Renal pelvis (tissue), 12 donors: ENCODE measurements at places on chromosomes 4 and X. TPM values are rescaled to one million over a fixed set of nuclear protein-coding genes. Genes with fewer than 3 reads are reported as not detected.
A peak's percentile ranks its signal among the peaks of the same experiment; 100 is the strongest.

Gene CACNA1F
- 0.11 TPM for polyA plus RNA-seq

Gene TENT5D
- 0.04 TPM for polyA plus RNA-seq

Gene MTMR8
- polyA plus RNA-seq, result 1.7 TPM

Gene MAGEA12
- polyA plus RNA-seq, result not detected

Gene PABPC5
- polyA plus RNA-seq, result 5.0 TPM

Gene CENPC
- polyA plus RNA-seq, result 27.9 TPM

Gene SATL1
- polyA plus RNA-seq, result 0.60 TPM

Gene PSAPL1
- polyA plus RNA-seq, result not detected

Gene FAM199X
- polyA plus RNA-seq, result 34.0 TPM

Gene HSPA4L
- 9.0 TPM for polyA plus RNA-seq

Gene GABRQ
- polyA plus RNA-seq, result 1.1 TPM

Gene SPANXD
- not detected for polyA plus RNA-seq

DNA sequence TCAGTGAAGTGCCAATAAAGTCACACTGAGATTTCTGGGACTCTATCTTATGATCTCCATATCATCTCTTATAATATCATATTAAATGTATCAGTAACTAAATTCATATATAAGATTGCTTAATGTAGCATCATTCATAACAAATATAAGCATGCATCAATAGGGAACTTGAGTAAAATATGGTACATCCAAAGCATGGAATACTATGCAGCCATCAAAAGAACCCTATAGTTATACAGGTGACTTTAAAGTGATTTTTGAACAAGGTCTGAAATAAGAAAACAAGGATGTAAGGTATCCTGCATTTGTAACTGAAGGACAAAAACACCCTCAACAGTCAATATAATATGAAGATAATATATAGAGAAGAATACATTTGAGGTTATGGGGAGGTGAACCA is 47.3 kb downstream of the HUWE1 start:
- DNase-seq, result no peak

DNA sequence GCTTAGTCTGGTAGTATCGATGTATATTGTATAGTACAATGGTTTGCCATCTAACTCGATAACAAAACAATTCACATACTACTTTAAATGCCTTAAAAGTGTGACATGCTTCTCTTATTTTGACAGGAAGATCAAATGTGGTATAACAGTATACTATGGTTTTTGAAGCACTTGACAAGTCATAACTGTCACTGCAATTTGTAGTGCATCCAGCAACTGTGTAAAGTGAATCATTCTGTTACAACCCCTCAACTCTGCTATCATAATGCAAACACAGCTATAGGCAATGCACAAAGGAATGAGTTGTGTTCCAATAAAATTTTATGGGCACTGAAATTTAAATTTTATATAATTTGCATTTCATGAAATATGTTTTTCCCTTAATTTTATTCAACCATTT is 14.0 kb downstream of the RAP1GDS1 start:
- DNase-seq, result no peak

DNA sequence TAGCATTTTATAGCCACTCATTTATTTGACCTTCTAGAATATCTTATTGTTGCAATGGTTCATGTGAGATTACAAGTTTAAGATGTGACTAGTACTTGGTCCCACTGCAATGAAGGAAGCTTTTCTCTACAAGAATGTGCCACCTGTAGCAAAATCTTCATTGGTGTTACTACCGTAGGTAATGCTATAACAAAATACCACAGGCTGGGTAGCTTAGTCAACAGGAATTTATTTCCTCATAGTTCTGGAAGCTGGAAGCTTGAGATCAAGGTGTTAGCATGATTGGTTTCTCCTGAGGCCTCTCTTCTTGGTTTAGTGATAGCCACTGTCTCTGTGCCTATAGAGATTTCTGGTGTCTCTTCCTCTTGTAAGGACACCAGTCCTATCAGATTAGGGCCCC is 441.0 kb downstream of the GPM6A start:
- DNase-seq, result no peak

DNA sequence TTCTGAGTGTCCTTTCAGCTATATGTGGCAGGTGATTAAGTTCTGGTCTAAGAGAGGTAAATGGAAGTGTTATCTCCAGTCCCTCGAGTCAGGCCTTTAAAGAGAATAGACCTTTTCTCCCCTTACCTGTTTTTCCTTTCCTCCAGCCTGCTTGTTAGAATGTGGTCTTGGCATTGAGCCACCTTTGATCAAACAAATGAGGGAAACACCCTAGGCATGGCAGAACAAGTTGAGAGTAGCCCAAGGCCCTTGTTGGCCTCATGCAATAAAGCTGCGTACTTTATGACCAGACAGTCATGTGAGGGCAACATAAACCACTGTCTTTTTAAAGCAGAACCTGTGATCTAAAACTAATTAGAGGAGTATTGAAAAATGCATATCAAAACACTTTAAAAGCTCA is 13.2 kb upstream of the IL13RA2 start:
- peak; percentile 10 for DNase-seq

DNA sequence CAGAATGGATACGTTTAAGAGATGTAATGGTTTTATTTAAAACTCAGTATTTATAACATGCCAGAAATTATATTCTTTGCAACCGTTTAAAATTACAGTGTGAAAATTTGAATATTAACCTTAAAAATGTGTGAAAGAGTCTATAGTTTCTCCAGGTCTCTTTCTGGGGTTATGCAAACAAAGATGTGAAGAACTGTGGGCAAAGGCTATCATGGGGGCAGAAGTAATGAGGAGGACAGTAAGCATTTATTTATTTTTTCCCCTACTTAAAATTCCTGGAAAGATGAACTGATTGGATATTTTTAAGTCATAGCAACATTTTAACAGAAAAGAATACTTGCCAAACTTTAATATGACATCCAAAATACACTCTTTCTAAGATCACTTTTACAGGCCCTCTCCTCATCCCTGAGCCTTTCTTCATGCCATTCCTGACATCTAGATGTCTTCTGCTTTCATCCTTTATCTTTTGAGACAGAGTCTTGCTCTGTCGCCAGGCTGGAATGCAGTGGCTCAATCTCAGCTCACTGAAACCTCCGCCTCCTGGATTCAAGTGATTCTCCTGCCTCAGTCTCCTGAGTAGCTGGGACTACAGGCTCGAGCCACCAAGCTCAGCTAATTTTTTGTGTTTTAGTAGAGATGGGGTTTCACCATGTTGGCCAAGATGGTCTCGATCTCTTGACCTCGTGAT is 46.1 kb downstream of the TMEM131L start:
- DNase-seq, result no peak

- DNase-seq, result no peak
Observed at GRCh38 chrX:12581546-12581945, 209.7 kb upstream of the PRPS2 start.

GRCh38 chr4:129622566-129622965 is 526.6 kb downstream of the C4orf33 start:
- DNase-seq, result no peak

- DNase-seq, result no peak
Observed at GRCh38 chr4:114161809-114162208, 182.4 kb upstream of the ARSJ start.

DNA sequence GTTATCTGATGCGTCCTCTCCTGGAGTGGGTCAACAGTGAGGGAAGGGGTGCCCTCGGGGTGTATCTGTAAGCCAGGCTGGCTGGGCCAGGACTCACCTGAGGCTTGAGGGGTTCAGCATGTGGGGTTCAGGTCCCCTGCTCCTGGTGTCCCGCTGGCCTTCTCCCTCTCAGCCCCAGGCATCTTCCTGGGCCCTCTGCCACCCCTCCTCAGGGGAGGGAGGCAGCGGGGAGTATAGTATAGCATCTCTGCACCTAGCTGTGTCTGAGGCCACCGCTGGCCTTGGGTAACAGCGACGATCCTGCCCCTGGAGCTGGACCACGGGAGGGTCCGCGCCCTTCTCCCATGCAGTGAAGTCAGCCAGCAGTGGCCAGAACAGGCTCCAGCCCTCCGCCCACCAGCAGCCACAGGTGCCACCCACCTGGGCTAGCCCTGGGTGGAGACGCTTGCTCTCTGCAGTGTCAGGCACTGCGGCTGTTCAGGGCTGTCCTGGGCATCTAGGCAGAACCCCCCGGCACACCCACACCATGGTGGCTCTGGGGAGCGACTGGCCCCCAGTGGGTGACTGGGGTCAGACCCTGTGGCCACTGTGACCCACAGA is 110.7 kb upstream of the NKX1-1 start:
- no peak for DNase-seq

DNA sequence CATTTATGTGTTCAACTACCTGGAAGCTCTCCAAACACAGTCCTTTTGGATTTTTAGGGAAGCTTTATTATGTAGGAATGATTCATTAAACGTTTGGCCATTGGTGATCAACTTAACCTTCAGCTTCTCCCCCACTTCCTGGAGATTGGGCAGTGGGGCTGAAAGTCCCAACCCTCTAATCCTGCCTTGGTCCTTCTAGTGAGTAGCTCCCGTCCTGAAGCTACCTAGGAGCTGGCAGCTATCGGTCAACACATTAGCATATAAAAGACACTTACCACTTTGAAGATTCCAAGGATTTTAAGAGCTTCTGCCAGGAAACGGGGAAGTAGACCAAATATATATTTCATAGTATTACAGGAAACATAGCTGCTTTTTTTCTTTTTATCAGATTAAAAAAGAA is 69.7 kb downstream of the MCUB start:
- no peak for DNase-seq

DNA sequence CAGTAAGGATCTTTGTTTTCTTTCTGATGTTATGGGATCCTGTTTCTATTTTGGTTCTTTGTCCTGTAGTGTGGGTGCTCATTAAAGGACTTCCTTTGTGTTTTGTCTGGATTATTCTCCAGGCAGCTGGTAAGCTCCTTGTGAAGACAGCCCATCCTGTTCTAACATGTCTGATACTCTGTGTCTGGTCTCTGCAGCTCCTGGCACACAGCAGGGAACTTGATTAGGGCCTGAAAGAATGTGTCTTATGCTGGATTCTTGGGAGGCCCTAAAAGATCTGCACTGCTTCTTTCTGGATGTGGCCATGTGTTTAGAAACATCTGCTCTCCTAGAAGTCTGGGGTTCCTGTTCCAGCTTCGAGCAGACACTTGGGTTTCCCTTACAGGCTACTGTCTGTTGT is 38.1 kb upstream of the ATXN3L start:
- no peak for DNase-seq

GRCh38 chr4:1084796-1085403 is 28.5 kb downstream of the RNF212 start:
- DNase-seq, result no peak

- DNase-seq, result no peak
Observed at GRCh38 chr4:147110473-147111367, 165.1 kb upstream of the TTC29 start.

- no peak for DNase-seq
Observed at GRCh38 chrX:16023790-16024734, 99.3 kb upstream of the GRPR start.

GRCh38 chr4:14178421-14178820 is 550.9 kb upstream of the BOD1L1 start:
- no peak for DNase-seq

DNA sequence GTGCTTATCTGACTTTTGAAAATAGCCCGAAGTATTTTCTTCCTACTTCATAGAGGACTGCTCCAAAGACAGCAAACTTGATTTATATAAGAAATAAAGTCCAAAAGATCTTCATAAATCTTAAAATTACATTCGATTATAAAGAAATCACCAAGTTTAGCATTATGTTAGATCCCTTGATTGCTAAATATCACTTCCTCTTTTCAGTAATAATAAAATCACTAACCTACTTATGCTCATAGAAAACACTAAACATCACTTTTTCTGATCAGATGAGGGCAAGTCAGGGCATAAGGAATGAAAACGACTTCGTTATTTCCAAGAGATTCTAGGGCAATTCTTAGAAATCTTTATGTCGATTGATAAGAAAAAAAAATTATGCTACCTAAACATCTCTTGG is 32.0 kb downstream of the DYNLT3 start:
- no peak for DNase-seq

DNA sequence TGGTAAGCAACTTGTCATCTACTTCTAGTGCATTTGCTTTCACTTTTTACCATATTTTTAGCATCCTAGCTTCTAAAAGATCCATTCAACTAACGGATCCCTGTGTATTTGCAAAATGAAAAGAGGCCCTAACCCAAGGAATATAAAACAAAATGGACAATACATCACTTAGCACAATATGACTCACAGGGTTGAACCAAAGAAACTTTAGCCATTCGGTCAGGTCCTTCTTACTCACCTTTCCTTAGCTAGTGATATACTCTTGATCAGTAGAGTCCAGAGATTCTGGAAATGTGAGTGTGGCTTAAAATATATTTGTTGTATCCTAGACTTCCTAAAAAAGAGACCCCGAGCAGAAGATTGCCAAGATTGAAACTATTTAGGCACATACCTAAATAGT is 19.5 kb downstream of the TMPRSS11E start:
- DNase-seq, result no peak

GRCh38 chr4:83723609-83724008 is 187.7 kb downstream of the GPAT3 start:
- DNase-seq, result no peak

- DNase-seq, result peak; percentile 73
Observed at GRCh38 chrX:69107231-69107739, 58.0 kb downstream of the PJA1 start.

- DNase-seq, result no peak
Observed at GRCh38 chr4:26058537-26058936, 144.5 kb downstream of the SMIM20 start.

DNA sequence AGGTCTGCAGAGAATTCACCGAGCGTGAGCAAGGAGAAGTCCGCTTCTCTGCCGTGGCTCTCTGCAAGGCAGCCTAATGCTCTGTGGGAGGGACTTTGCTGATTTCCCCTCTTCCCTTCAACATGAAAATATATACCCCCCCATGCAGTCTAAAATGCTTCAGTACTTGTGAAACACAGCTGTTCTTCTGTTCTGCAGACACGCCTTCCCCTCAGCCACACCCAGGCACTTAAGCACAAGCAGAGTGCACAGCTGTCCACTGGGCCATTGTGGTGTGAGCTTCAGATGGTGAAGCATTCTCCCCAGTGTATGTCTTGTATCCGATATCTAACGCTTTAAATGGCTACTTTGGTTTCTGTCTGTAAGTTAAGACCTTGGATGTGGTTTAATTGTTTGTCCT is 11.3 kb downstream of the UCHL1 start:
- no peak for DNase-seq

DNA sequence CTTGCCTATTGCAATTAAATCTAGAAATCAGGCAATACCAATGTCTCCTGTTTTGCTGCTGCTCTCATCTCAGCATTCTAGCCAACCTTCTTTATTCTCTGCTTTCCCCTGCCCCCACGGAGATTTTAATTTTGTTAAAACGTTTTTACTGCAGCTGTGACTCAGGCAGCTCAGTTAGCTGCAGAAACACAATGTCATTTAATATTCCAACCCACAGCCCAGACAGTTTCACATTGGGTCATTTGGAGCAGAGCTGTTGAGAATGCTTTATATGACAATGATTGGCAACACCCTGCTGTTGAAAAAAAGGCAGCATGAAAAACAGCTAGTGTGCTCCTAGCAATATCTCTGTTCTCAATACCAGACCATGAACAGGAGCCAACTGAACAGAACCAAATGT is 12.6 kb upstream of the SLC10A4 start:
- DNase-seq, result no peak

- no peak for DNase-seq
Observed at GRCh38 chr4:180615746-180616145, 1627.5 kb upstream of the TENM3 start.

- no peak for DNase-seq
Observed at GRCh38 chrX:109533631-109534030, 3.0 kb upstream of the NXT2 start.

- no peak for DNase-seq
Observed at GRCh38 chr4:42498040-42498439, 100.8 kb downstream of the SHISA3 start.

GRCh38 chr4:42816189-42816879 is 76.2 kb upstream of the GRXCR1 start:
- no peak for DNase-seq

- no peak for DNase-seq
Observed at GRCh38 chr4:52586069-52586468, 73.0 kb downstream of the USP46 start.
